ENCODE measurements at places on chromosomes 13 and 19.
A peak's percentile ranks its signal among the peaks of the same experiment; 100 is the strongest.

- peak; percentile 86 for DNase-seq
These were observed 1.2 kb downstream of the PPM1N start for GRCh38 chr19:45499196-45500180.

GRCh38 chr19:34504809-34505291 is 23.3 kb downstream of the WTIP start:
- no peak for DNase-seq

DNA sequence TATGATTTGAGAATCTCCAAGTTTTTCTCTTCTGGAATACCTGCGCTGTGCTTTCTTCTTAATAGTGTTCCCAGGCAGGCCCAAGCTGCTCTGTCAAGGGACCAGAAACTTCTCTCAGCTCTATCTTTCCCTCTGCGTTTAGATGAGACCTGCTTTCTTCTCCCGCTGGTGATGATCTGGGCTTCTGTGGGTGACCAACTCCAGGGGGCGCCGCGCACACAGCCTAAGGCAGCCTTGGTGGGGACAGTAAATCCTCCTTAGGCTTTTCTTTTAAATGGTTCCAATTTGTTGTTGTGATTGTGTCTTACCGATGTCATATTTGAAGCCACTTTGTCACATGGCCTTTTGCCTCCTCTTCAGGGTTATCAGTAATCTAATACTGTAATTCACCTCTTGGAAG is 439.4 kb upstream of the KLF12 start:
- no peak for DNase-seq

DNA sequence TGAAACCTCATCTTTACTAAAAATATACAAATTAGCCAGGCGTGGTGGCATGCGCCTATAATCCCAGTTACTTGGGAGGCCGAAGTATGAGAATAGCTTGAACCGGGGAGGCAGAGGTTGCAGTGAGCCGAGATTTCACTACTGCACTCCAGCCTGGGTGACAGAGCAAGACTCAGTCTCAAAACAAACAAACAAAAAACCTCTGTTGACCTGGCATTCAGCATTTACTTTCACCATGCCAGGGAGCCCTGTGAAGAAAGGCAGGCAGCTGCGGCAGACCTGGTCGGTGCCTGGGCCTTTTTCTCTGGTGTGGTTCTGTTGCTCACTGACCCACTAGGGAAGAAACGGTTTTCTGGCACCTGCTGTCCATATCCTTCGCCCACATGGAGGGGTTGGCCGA is 49.8 kb downstream of the DNM2 start:
- DNase-seq = no peak

DNA sequence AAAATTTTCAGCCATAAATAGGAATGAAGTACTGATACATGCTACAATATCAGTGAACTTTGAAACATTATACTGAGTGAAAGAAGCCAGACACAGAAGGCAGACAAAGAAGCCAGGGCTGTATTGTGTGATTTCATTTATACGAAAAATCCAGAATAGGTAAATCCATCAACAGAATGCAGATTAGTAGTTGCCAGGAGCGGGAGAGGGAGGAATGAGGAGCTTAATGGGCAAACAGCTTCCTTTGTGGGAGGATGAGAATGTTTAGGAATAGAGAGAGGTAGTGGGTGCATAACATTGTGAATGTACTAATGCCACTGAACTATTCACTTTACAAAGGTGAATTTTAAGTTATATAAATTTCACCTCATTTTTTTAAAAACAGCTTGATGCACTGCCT is 103.3 kb upstream of the SERTM1 start:
- DNase-seq = no peak

GRCh38 chr19:39701291-39701690 is 3.0 kb upstream of the LGALS14 start:
- DNase-seq = no peak

GRCh38 chr13:113939944-113940297 is 34.0 kb downstream of the C13orf46 start:
- DNase-seq = no peak

DNA sequence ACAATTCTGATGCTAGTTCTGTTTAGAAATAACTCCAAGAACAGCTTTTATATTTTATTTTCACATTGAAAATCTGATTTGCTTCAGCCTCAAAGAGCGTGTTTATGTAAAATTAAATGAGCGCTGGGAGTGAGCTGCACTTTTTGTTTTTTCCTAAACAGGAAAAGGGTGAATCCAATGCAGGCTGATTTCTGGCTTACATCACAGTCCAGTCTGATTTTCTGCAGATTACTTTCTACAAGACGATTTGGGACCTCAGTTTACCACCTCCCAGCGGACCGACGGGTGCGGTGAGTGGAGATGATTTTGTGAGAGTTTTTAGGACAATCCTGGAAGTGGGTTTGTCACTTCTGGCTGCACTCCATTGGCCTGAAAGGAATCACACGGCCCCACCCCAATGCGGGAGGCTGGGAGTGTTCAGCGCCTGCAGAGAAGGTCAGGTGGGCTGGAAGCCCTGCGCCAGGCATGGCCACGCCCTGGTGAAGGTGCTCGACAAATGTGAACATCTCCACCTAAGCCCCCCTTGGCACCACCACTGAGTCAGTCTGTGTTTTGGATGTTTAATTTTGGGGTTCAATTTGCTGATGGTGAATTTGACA is 90.1 kb downstream of the ANKRD10 start:
- no peak for DNase-seq

DNA sequence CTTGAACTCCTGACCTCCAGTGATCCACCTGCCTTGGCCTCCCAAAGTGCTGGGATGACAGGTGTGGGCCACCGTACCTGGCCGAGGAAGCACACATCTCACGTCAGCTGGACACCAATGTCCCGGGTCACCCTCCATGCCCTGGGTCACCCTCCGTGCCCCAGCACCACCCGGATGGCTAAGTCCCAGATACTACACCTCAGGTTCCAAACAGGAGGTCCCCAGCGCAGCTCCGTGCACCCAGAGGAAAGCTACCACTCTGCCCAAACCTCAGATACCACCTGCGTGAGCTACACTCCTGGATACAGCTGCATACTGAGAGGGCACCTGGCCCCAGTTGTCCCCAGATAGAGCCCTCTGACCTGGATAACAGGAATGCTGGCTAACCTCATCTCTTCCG is 14.0 kb downstream of the LRRC4B start:
- no peak for DNase-seq

GRCh38 chr13:52109116-52109670 is 19.7 kb downstream of the NEK5 start:
- DNase-seq = no peak

GRCh38 chr13:31686670-31687425 is 52.5 kb upstream of the RXFP2 start:
- no peak for DNase-seq

GRCh38 chr13:51995677-51996551 is 15.3 kb downstream of the ATP7B start:
- DNase-seq = no peak

Measured in activated effector memory CD4-positive, alpha-beta T cell treated with anti-CD3 and anti-CD28 coated beads, Interleukin-2, amount 50 U/mL, for 16 hours (primary cell).